Stomach (tissue), 19 donors: ENCODE measurements at places on chromosomes 4 and X. TPM values are rescaled to one million over a fixed set of nuclear protein-coding genes. Genes with fewer than 3 reads are reported as not detected.

FAM114A1 gene
- total RNA-seq = 23.2 TPM

PRICKLE3 gene
- total RNA-seq = 3.7 TPM

TBX22 gene
- total RNA-seq = not detected

NXF2B gene
- total RNA-seq = not detected

XPNPEP2 gene
- 2.2 TPM for total RNA-seq

DKK2 gene
- total RNA-seq = not detected

DNA sequence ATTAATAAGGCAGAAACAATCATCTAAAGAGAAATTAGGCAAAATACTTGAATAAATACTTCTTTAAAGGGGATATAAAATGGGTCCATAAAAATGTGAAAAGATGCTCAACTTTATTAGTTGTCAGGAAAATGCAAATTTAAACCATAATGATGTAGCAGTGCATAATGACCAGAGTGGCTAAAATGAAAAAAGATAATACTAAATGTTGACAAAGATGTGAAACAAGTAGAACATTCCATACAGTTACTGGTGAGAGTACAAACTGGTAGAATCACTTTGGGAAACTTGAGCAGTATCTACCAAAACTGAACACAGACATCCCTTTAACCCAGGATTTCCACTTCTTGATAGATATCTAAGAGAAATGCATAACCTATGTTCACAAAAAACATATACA is 5.0 kb downstream of the ARSJ start:
- DNase-seq = no peak
- H3K27ac ChIP-seq = no peak overlapping the region
- no peak overlapping the region for H3K4me3 ChIP-seq

DNA sequence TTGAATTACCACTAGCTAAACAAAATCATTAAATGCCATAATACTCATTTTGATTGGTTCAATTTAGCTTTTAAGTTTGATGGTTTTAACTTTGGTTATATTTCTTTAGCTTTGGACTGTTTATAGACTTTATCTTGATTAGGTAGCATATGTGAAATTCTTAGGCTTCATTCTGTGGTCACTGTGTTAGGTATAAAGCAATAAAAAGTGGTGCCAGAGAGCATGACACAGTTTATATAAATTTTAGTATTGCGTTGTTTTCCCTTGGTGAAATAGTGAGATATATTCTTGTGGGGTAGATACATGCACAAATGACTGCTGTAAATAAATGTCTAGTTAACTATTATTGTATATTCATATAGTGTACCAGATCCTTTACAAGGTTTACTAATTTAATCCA is 474.2 kb upstream of the GRID2 start:
- no peaks in the 10 kb centered on the region for H3K27me3 ChIP-seq
- DNase-seq = no peak
- no peak overlapping the region for H3K27ac ChIP-seq
- H3K36me3 ChIP-seq = no peaks in the 10 kb centered on the region
- H3K4me3 ChIP-seq = no peak overlapping the region
- H3K4me1 ChIP-seq = no peaks in the 10 kb centered on the region

DNA sequence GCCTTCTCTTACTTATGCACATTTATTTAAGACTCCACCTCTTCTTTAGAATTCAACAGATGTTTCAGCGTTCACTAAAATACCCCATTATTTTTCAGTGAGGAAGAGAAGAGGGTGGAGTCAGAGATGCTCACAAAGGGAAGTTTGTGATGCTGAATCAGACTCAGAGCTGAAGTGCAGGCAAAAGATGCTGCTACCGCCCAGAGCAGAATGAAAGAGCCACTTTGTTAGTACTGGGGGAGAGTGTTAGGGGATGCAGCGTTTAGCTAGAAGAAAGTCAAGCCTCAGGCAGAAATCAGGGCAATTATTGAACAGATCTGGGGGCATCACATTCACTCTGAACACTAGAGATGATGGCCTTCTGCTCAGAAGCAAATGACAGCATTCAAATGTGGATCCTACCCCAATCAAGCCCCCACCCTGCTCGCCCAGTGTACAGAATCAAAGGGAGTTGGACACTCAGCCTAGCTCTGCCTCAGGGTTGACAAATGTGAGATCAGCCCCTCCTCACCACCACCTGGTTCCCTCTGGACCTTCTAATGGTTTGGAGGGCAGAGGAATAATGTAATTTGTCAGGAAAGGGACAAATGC is 138.3 kb downstream of the UNC5C start:
- no peaks in the 10 kb centered on the region for H3K4me1 ChIP-seq
- no peak for DNase-seq
- H3K4me3 ChIP-seq = no peak overlapping the region
- no peaks in the 10 kb centered on the region for H3K36me3 ChIP-seq

DNA sequence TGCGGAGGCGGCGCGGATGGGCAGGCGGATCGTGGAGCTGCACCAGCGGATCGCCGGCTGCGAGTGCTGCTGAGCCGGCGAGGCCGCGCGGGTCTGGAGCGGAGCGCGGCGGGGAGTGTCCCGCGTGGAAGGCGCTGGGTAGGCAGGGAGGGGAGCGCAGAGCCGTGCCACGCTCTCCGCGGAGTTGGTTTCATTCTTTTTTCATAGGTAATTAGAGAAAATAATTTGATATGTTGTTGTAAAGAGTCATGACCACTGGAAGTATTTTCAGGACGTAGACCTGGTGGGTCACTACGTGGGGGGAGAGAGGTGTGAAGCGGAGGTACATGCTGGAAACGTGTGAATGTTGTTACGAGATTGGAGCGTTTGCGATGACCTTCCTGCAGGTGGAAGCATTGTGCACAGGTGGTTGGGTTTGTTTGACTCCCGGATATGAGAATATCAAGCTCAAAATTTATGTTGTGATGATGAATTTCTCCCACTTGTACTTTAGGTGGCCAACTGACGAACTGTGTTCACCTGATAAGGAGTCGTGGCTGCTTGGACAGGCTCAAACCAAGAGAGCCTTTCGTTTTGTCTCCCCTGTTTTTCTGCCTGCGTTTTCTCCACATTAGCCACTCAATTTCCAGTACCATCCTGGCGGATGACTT is 19.1 kb upstream of the S100P start:
- H3K27me3 ChIP-seq = no peaks in the 10 kb centered on the region
- H3K36me3 ChIP-seq = peaks cover 8% of the 10 kb centered on the region
- peak overlapping the region; percentile 91 for H3K27ac ChIP-seq
- peaks cover 44% of the 10 kb centered on the region for H3K4me1 ChIP-seq

DNA sequence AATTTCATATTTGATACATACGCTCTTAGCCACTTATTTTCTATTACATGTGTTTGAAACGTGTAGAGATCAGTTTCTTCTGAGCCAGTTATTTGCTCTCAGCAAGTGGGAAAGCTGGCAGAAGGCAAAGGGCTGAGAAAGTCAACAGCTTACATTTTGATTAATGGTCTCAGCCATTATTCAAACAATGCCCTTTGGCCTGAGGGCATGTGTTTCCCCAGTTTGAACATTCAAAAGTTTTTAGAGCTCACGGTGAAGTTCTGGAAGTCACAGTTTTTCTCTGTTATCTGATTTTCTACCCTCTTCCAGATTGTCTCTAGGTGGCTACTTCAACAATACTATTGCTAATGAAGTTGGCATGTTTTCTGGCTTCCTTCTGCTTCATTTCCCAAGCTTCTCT is 591.8 kb upstream of the CPEB2 start:
- H3K4me3 ChIP-seq = no peak overlapping the region
- H3K27me3 ChIP-seq = no peaks in the 10 kb centered on the region
- no peaks in the 10 kb centered on the region for H3K4me1 ChIP-seq
- H3K36me3 ChIP-seq = no peaks in the 10 kb centered on the region

- H3K27me3 ChIP-seq = no peaks in the 10 kb centered on the region
- H3K4me3 ChIP-seq = no peak overlapping the region
- no peak overlapping the region for H3K27ac ChIP-seq
- H3K36me3 ChIP-seq = no peaks in the 10 kb centered on the region
- DNase-seq = no peak
Observed at GRCh38 chrX:10047631-10048030, 80.5 kb downstream of the CLDN34 start.

GRCh38 chrX:1433646-1434357 is 18.9 kb downstream of the ASMTL start:
- no peak overlapping the region for H3K4me3 ChIP-seq
- H3K27me3 ChIP-seq = no peaks in the 10 kb centered on the region
- peaks cover 66% of the 10 kb centered on the region for H3K36me3 ChIP-seq
- no peak for DNase-seq

- no peak overlapping the region for H3K4me3 ChIP-seq
- no peaks in the 10 kb centered on the region for H3K36me3 ChIP-seq
- peak; percentile 35 for DNase-seq
- H3K27ac ChIP-seq = no peak overlapping the region
- H3K4me1 ChIP-seq = no peaks in the 10 kb centered on the region
Observed at GRCh38 chr4:23333946-23334878, 555.6 kb downstream of the PPARGC1A start.

DNA sequence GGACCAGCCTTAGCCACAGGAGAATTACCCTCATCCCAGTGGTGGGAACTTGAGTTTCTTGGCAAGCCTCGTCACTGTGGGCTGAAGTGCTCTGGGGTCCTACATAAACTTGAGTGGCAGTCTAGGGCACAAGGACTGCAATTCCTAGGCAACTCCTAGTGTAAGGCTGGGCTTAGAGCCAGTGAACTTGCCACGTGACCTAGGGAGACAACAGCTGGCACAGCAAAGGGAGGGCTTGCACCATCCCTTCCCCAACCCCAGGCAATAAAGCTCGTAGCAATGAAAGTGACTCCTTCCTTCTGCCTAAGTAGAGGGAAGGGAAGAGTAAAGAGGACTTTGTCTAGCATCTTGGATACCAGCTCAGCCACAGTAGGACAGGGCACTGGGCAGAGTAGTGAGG is 81.8 kb downstream of the TEX11 start:
- no peak overlapping the region for H3K4me3 ChIP-seq
- H3K27me3 ChIP-seq = no peaks in the 10 kb centered on the region
- DNase-seq = peak; percentile 0
- no peaks in the 10 kb centered on the region for H3K4me1 ChIP-seq
- H3K36me3 ChIP-seq = no peaks in the 10 kb centered on the region

DNA sequence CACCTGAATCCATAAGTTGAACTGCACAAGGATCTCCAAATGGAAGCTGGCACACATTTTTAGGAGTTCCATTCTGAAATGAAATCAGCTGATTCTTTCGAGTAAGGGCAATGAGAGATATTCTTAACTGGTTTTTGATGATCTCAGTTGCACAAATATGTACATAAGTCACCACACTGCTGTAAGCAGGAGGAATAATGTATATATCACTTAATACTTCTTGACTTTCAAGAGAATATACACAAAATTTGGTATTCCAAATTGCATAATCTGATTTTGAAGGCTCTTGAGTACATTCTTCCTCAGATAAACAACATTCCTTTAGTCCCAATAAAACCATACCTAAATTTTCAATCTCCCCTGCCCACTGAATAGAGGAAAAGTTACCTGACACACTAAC is 8.2 kb downstream of the FANCB start:
- no peaks in the 10 kb centered on the region for H3K4me1 ChIP-seq
- no peak overlapping the region for H3K27ac ChIP-seq
- no peak overlapping the region for H3K4me3 ChIP-seq
- DNase-seq = no peak
- no peaks in the 10 kb centered on the region for H3K27me3 ChIP-seq

DNA sequence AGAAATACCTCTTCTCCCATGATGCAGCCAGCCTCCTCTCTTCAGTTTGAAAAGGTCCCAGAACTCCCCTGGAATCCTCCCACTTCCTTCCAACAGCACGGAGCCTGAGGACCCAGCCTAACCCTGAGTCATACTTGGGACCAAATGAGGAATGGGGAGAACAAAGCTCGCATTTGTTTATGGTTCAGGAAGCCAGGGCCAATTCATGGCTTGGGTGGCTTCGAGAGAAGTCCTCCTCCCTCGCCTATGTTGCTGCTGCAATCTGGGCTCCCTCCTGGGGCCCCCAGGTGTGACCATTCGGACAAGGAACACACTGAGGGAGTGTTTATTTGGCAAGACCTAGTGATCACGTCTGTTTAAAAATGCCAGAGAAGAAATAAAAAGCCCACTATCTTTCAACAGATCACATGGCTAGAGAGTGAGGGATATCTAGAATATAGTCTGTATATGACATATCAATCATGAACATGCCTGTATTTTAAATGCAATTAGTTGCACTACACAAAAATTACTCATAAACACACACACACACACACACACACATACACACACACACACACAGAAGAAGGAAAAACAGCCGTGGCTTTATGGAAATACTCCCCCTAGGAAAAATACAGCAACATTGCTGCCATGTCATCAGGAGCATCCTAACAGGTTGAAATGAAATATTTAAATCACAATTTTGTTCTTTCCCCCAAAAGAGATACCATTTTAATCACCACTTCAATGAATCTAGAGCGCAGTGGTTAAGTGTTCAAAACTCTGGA is 155.7 kb upstream of the MAP3K15 start:
- H3K4me1 ChIP-seq = no peaks in the 10 kb centered on the region
- no peak overlapping the region for H3K4me3 ChIP-seq
- peak overlapping the region; percentile 55 for H3K27ac ChIP-seq
- no peak for DNase-seq
- H3K27me3 ChIP-seq = no peaks in the 10 kb centered on the region

GRCh38 chr4:110587666-110588285 is 35.1 kb downstream of the PITX2 start:
- no peak for DNase-seq
- H3K36me3 ChIP-seq = no peaks in the 10 kb centered on the region
- H3K27ac ChIP-seq = no peak overlapping the region
- no peaks in the 10 kb centered on the region for H3K4me1 ChIP-seq

GRCh38 chr4:17781300-17782287 is at the start of gene FAM184B:
FAM184B (minus strand) TSS chr4:17781621; CDS start chr4:17781299, 322 bp downstream.
- no peaks in the 10 kb centered on the region for H3K36me3 ChIP-seq
- DNase-seq = peak; percentile 58
- peaks cover 19% of the 10 kb centered on the region for H3K27me3 ChIP-seq
- H3K27ac ChIP-seq = no peak within 1 kb of the TSS
- H3K4me3 ChIP-seq = peak within 1 kb of the TSS; percentile 62
- peaks cover 19% of the 10 kb centered on the region for H3K4me1 ChIP-seq

GRCh38 chrX:130916636-130917422 is 13.8 kb upstream of the ENOX2 start:
- H3K27me3 ChIP-seq = no peaks in the 10 kb centered on the region
- H3K36me3 ChIP-seq = no peaks in the 10 kb centered on the region
- H3K4me1 ChIP-seq = no peaks in the 10 kb centered on the region
- H3K4me3 ChIP-seq = no peak overlapping the region
- no peak overlapping the region for H3K27ac ChIP-seq
- DNase-seq = peak; percentile 84

GRCh38 chr4:25879991-25880651 is 17.3 kb upstream of the SEL1L3 start:
- no peak for DNase-seq
- H3K36me3 ChIP-seq = no peaks in the 10 kb centered on the region
- no peak overlapping the region for H3K4me3 ChIP-seq
- no peaks in the 10 kb centered on the region for H3K27me3 ChIP-seq
- peaks cover 3% of the 10 kb centered on the region for H3K4me1 ChIP-seq
- no peak overlapping the region for H3K27ac ChIP-seq

DNA sequence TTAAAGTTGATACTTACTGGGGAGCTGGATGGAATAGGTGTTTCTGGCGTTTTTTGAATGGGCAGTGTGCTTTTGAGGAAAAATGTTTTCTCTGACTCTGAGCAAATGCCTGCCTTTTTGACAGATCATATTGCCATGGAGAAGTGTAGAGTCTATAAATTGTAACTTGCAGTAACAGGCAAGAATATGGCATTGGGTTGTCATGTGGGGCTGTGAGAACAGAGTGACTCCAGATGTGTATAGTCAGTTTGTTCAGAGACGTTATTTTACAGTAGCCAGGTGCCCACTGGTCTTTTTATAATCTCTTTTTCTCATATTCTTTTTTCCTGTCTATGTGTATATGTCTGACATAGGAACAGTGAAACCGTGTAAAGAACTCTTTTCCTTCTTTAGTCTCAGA is 40.8 kb downstream of the RAPGEF2 start:
- H3K27me3 ChIP-seq = no peaks in the 10 kb centered on the region
- no peak overlapping the region for H3K4me3 ChIP-seq
- H3K36me3 ChIP-seq = no peaks in the 10 kb centered on the region
- no peak for DNase-seq
- no peak overlapping the region for H3K27ac ChIP-seq
